ENCODE measurements at places on chromosomes 7 and 10.

DNA sequence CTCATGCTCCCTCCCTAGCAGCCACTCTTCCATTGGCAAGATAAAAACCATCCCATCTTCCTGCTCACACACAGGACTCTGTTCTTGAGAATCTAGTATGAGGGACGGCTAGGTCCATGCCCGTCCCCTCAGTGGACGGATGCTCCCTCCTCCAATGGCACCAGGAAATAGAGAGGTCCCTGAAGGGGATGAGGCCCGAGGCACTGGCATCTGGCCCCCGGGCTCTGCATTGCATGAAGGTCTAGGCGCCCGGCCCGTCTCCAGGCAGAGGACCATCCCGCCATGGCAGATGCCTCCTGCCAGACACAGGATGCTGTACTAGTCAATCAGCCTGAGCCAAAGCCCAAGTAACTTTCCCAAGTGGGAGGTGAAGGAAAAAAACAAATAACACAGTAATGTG is 15.0 kb downstream of the PRKAG2 start:
- no peak for DNase-seq

DNA sequence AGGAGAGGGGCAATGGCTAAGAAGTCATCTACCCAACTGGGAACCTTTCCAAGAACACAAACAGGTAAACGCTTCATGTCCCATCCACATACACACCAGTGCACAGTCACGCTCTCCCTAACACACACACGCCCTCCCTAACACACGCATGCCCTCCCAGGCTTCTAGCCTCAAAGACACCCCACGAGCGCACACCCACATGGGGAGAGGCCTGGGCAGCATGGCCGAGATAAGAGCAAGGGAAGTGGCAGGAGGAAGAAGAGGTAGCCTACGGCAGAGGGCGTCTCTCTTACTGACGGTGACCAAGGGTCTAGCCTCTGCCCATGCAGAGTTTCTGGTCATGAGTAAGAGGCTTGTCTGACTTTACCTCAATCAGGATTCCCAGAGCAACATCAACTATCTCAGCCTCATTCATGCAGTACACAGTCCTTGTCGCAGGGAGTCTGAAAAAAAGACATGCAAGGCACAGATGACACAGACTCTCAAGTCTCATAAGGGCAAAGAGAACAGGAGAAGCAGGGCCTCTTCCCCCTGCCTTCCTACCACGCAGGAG is 3.1 kb downstream of the CYREN start:
- DNase-seq: no peak

DNA sequence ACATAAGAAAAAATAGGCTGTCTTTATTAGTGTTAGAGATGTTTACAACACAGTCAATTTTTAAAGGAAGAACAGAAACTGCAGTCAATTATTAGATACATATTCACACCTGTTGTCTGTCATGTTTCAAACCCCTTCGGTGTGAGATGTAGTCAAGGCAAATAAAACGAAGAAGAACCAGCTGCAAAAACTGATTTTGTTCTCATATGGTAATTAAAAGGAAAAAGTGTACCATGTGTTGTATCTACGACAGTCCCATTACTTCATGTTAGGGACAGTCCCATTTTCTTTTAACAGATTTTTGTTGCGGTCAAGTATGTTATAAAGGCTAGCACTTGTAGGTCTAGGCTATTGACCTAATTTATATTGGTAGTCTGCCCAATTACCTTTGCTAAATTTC is 149.4 kb downstream of the LRRN3 start:
- DNase-seq: no peak

- DNase-seq: no peak
These were observed 349.0 kb upstream of the MTPN start for GRCh38 chr7:136326045-136326609.

GRCh38 chr7:45677311-45677900 is 103.2 kb downstream of the ADCY1 start:
- DNase-seq: no peak

GRCh38 chr10:13949844-13950542 is 363.2 kb downstream of the PRPF18 start:
- DNase-seq: peak; percentile 33

DNA sequence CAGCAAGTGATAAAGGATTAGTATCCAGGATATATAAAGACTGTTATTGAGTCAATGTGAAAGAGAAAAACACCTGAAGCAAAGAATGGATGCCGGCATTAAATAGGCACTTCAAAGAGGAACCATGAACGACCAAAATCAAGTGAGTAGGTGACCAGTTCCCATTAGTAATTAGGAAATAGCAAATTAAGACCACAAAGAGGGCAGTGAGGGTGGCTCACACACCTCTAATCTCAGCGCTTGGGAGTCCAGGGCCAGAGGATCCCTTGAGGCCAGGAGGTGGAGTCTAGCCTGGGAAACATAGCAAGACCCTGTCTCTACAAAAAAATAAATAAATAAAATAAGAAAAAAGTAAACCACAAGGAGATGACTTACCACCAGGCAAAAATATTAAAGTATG is 1.5 kb upstream of the ANTXRL start:
- no peak for DNase-seq

- DNase-seq: no peak
These were observed 35.1 kb upstream of the DNAJB6 start for GRCh38 chr7:157301610-157302120.

GRCh38 chr7:19181634-19182033 is 36.4 kb upstream of the FERD3L start:
- no peak for DNase-seq

DNA sequence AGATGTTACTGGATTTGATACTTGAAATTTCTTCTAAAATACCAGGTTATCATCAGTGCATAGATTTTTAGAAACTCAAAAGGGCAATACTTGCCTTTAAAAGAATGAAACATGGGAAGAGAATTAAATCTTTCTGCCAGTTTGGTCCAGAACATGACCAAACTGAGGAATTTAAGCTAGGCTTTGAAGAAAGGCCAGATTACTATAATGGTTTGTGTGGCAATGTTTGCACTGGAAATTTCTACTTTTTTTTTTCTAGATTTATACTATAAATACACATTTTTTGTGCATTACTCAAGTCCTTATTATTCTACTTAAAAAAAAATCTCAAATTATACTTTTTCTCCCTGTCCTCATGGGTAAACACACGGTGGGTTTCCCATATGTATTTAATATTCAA is 9.2 kb downstream of the MKX start:
- DNase-seq: no peak

DNA sequence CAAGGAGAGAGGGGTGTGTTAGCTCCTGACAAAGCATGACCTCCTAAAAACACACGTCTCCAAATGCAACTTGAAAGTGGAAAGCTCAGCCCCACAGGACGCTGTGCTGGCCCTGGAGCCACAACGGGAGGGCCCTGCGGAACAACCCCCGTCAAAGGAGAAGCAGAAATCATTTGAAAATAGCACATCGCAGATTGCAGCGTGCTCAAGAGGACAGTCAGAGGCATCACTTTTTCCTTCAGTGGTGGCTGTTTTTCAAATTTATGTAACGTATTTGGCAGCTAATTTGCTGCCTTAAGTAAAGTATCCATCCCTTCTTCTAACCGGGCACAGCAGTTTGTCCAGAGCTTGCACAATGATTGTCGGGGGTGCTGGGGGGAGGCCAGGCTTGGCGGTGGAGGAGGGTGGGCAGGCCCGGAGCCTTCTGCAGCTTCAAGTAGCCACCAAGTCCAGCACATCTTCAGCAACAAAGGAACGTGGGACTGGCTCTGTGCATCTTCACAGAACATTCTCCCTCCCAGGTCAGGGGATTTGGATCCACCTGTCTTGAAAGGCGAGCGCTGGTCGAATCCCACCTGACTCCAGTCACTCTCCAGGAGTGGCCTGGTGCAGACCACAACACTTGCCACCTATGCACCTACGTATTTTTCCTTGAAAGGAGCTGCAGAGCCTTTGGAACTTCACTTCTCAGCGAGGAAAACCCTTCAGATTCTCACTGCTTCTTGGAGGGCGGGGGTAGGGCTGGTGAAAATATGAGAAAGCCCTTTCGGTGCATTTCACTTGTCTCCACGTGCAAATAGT is 346.3 kb downstream of the DNAJB6 start:
- DNase-seq: no peak

DNA sequence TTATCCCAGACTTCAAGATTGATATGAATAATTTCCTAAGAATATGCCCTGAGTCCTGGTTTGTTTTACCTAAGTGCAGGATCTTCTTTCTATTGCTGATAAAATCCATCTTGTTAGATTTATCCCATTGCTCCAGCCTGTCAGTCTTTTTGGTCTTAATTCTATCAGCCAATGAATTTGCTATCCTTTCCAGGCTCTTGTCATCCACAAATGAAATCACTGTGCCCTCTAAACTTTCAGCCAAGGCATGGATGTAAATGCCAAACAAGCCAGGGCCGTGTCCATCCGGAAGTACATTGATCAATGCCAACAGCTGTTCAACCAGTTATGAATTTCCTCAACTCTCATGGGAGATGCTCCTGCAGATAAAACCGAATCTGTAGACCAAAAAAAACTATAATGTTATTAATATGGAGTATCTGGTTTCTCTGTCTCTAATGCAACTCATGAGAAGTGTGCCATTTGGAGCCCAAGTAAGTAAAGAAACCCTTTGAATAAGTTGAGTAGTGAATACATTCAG is 40.0 kb downstream of the NPY start:
- no peak for DNase-seq

DNA sequence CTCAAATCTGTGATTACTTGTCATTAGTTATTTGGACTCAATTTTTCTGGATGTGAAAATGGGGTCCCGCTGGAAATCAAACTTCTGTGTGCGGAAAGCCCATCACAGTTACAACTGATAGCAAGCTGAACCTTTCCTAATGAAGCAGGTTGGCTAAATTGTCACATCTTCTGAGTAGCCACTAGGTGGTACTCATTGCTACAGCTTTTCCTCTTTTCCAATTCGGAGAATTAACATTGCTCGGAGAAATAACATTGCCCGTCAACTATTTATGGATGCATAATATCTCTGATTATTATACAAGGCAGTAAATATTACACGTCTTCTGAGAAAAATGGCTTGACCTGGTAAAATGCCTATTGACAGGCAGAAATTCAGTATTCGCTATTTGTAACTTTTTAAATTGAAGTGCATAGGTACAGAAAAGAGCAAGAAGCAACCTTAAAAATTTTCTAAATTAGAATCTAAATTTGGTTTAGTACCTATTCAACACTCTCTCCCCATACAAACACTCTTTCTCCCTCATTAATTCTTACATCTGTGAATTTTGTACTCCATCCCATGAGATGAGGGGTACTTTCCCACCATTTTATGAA is 17.3 kb upstream of the BLOC1S2 start:
- no peak for DNase-seq

- no peak for DNase-seq
These were observed 48.8 kb upstream of the PSAP start for GRCh38 chr10:71899665-71900412.

DNA sequence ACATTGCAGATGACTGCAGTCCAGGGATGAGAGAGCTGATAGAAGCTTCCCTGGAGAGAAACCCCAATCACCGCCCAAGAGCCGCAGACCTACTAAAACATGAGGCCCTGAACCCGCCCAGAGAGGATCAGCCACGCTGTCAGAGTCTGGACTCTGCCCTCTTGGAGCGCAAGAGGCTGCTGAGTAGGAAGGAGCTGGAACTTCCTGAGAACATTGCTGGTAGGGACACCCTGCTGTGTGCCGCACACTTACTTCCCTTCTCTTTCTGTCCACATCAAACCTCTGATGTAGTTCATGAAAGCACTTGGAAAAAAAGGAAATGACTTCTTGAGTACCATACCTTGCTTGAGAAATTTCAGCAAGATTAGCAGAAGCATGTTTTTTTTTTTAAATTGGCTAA is 25.3 kb downstream of the MAP3K8 start:
- DNase-seq: no peak

- DNase-seq: no peak
These were observed 97.6 kb downstream of the CUX1 start for GRCh38 chr7:101915000-101915399.

- no peak for DNase-seq
These were observed 39.8 kb downstream of the ATOH7 start for GRCh38 chr10:68192113-68192512.

- DNase-seq: no peak
These were observed 34.5 kb downstream of the SNX10 start for GRCh38 chr7:26326211-26326610.

GRCh38 chr7:92268921-92269320 is 23.1 kb downstream of the ANKIB1 start:
- no peak for DNase-seq

GRCh38 chr7:30247541-30248401 is 36.6 kb upstream of the ZNRF2 start:
- DNase-seq: no peak

DNA sequence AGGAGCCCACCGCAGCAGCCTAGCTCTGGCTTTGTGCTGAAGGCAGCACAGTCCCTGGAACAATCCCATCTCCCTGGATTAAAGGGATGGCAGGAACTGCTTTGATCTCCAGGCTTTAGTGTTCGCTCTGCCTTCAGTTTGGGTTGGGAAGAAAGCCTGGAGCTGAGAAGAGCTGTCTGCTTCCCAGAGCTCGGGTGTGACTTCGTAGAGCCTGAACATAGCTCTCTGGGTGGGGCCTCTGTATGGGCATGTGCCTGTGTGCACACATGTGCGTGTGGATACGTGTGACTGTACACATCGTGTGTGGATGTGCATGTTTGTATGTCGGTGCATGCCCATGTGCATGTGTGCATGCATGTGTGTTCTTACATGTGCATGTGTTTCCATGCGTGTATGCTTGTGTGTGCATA is 8.7 kb downstream of the ADCY1 start:
- no peak for DNase-seq

- no peak for DNase-seq
These were observed 207.8 kb upstream of the IMMP2L start for GRCh38 chr7:111770116-111770515.

GRCh38 chr10:123769647-123770046 is 103.5 kb downstream of the GPR26 start:
- DNase-seq: no peak

- DNase-seq: no peak
These were observed 73.9 kb upstream of the LEP start for GRCh38 chr7:128167042-128167701.

DNA sequence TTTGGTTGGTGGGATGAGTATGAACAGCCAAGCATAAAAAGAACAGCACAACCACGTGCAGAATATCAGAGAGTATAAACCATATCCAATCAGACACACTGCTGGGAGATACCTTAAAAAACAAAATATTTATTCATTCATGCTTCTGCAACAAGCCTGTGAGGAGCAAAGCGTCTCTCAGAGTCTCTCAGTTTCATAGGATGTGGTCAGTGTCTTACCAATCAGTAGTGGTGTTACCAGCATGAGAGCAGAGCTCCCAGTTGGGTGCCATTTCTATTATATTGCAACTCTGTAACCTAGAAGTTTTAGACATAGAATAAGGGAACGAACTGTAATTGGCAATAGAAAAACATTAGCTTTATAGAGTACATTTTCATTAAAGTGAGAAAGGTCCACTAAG is 445.9 kb upstream of the LRRN3 start:
- DNase-seq: no peak

GRCh38 chr7:96723622-96724021 is 14.0 kb upstream of the SEM1 start:
- DNase-seq: no peak

DNA sequence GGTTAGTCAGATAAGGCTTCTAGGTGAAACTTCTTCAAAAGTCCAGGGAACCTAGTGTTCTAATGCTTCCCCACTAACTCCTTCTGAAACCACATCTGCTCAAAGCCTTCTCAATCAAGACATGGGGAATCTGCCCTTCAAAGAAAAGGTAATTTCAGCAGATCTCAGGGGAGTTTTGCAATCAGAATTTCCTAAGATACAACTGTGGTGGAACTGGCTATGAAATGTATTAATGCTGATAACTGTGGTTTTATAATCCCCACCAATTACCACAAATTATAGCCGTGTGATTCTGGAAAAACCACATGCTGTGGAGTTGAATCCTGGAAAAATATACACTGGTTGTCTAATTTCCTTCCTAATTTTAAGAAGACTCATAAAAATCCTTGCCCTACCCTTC is 233.8 kb downstream of the SORCS1 start:
- no peak for DNase-seq

Measured in AG04450 (cell line).